ENCODE measurements at places on chromosomes 1 and 21.
A peak's percentile ranks its signal among the peaks of the same experiment; 100 is the strongest.

- peak; percentile 61 for ATAC-seq
Measured at GRCh38 chr21:46551636-46552241, 53.1 kb downstream of the S100B start.

DNA sequence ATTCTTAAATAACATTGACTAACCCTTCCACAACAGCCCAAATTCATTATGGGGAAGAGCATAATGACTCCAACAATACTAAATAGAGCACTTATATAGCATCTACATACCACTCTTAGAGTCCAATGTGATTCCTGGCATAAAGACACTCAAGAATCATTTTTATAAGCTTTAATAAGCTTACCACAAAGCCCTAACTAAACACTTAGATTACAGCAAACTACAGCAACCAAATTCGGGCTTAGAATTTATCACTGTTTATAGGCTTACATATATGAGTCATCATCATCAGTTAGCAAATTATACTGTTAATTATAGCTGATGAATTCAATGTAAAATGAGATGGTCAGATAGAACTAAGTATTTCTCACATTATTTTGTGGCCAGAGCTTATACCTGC is 7.3 kb downstream of the SCYL3 start:
- no peak for ATAC-seq

- no peak for ATAC-seq
Measured at GRCh38 chr1:243930822-243931671, 81.0 kb upstream of the AKT3 start.

DNA sequence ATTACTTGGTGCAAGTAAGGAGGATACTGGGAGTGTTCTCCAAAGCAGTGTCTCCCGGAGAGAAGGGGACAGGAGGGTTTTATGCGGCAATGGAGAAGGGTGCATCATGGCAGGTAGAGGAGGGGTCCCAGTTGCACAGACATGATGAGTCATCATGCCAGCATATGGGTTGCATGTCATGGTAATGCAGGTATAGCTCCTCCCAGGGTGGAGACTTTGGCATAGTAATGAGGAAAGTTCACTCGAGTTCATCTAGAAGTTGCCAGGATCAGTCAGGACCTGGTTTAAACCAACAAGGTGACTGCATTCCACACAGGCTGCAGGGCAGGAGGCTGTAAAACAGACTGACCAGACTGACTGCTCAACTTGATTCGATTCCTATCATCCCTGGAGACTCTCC is 355.7 kb upstream of the DUSP10 start:
- ATAC-seq: no peak

DNA sequence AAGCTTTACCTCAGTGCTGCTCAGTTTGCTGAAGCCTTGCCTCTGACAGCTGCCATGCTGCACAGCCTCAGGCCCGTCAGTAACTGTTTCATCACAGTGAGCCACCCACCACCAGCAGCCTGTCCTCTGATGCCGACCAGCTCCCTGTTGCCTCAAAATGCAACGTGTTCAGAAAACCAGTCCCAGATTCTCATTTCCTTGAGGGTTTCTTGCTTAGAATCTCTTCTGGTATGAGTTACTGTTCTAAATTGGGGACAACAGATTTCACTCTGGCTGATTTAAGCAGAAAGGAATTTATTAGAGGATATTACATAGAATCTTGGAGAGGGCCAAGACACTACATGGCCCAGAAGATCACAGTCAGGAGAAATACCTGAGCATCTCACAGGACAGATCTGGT is 11.0 kb downstream of the UBL4B start:
- no peak for ATAC-seq
